ENCODE measurements at places on chromosomes 5 and 9.

GRCh38 chr9:105511446-105511845 is 46.5 kb upstream of the FKTN start:
- no peak for DNase-seq

- DNase-seq: no peak
Observed at GRCh38 chr9:114925039-114925438, 5.4 kb downstream of the TNFSF8 start.

GRCh38 chr9:107405511-107405910 is 84.1 kb downstream of the KLF4 start:
- DNase-seq: no peak

DNA sequence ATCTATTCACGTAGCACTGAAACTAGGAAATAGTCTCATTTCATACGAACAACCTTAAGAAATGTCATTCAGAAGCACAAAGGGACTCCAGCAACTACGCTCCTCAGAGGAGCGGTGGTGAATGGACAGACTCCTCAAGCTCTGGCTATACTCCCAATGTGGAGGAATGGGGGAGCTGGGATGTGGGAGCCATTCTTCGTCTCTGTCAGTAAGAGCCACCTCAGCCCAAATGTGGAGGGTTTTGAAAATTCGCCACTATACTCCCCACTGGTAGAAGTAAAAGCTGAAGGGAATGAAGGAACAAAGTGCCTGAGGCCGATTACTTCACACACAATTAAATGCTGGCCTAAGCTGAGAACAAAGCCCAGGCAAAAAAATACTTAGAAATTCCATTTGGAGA is 96.3 kb downstream of the ADAMTS12 start:
- no peak for DNase-seq

GRCh38 chr9:83584995-83585394 is 37.9 kb upstream of the IDNK start:
- DNase-seq: no peak

DNA sequence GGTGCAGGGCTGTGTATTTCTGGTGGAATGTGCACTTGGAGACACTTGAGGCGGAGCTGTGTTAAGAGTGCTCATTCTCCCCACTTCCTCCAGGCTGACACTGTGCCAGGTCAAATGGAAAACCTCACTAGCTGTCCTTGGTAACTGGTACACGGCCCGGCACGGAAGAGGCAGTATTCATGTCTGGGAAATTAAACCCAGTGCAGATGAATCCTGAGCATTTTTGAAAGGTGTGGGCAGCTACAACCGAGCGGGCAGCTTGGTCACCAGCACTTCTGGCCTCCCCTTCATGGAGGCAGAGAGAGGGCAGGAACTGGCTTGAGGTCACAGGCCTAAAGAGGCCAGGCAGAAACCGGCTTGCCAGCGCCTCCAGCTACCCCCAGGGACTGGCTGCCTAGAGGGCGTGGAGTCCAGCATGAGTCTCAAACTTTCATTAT is 1.6 kb downstream of the CLPTM1L start:
- no peak for DNase-seq

- DNase-seq: no peak
Observed at GRCh38 chr5:151021746-151022145, 1.4 kb downstream of the GPX3 start.

DNA sequence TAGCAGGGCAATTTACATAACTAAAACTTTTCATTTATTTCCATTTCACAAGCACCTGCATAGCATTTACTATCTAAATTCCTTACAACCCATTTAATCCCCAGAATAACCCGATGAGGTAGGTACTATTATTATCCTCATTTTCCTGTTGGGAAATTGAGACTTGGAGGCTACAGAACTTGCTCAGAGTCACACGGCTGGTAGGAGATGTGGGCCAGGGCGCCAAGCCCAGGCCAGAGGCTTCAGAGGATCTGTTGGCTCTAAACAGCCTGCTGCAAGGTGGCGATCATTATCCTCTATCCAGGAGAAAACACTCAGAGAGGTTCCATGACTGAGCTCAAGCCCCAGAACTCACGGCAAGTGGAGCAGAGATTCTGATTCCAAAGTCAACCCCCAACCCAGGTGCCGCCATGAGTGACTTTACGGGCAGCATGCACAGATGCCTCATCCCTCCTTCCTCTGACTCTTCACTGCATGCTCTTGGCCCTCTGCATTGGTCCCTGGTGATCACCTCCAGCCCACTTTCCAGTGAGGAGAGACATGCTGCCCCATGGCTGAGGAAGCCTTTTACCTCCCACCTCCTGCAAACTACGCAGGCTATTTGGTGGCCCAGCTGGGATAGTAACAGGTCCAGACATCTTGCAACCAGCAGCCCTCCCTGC is 168.4 kb upstream of the FSTL4 start:
- DNase-seq: no peak

DNA sequence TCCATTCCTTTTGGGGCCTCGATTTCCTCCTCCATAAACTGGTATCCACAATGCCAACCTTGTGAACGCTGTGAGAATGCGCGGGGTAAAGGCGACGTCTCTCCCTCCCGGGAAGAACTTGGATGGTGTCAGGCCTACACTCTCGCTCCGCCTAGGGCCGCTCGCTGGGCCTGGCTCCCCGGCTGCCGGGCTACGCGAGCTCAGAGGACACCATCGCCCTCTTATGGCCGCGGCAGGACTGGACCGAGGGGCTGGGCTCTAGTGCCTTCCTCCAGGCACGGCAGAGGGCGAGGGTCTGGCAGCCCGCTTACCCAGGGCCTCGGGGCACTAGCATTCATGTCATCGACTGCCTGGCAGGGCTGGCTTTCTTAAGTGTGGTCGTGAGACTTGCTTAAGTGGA is 1.3 kb upstream of the EXOSC2 start:
- peak; percentile 66 for DNase-seq

DNA sequence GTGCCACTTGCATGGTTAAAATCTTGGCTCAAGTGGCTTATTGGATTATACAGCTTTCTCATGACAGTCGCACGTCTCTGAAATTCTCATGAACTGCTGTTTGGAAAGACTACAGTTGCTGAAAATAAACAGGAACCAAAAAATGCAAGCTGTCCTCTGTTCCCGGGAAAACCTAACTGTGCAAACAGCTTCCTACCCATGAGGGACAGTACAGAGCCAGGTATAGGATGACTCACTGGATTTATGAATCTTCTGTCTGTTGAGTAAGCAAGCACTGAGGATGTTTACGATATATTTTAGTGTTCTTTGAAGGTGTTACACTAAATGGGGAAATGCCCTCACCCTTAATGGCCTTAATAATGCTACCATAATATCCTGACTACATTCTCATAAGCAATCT is 380.3 kb upstream of the TNC start:
- DNase-seq: no peak

GRCh38 chr5:169164481-169164925 is 136.4 kb downstream of the SLIT3 start:
- no peak for DNase-seq

DNA sequence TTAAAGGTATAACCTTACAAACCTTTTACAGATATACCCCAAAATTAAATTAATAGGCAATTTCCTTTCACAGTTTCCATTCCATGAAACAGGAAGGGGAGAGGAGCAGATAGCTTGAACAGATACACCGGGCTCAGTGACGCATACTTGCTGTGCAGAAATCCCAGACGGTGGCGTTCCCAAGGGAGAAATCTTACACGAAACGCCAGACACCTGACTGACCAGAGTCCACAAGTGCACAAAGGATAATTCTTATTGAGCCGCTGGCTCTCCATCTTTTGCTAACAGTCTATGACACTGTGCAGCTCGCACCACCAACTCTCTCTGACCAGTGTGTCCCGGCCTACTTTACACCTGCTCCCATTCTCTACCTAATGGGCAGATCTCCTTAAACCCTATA is 37.4 kb downstream of the PTCH1 start:
- DNase-seq: no peak

GRCh38 chr9:89114741-89115140 is 63.9 kb downstream of the SHC3 start:
- no peak for DNase-seq

GRCh38 chr5:1545126-1545804 is 21.5 kb upstream of the LPCAT1 start:
- no peak for DNase-seq

- no peak for DNase-seq
Observed at GRCh38 chr5:140213370-140213983, 38.5 kb downstream of the CYSTM1 start.

GRCh38 chr5:172846249-172846648 is 12.2 kb downstream of the ERGIC1 start:
- DNase-seq: no peak

- no peak for DNase-seq
Observed at GRCh38 chr5:126274076-126274762, 149.0 kb upstream of the GRAMD2B start.

- DNase-seq: no peak
Observed at GRCh38 chr5:13932011-13932410, 12.5 kb downstream of the DNAH5 start.

DNA sequence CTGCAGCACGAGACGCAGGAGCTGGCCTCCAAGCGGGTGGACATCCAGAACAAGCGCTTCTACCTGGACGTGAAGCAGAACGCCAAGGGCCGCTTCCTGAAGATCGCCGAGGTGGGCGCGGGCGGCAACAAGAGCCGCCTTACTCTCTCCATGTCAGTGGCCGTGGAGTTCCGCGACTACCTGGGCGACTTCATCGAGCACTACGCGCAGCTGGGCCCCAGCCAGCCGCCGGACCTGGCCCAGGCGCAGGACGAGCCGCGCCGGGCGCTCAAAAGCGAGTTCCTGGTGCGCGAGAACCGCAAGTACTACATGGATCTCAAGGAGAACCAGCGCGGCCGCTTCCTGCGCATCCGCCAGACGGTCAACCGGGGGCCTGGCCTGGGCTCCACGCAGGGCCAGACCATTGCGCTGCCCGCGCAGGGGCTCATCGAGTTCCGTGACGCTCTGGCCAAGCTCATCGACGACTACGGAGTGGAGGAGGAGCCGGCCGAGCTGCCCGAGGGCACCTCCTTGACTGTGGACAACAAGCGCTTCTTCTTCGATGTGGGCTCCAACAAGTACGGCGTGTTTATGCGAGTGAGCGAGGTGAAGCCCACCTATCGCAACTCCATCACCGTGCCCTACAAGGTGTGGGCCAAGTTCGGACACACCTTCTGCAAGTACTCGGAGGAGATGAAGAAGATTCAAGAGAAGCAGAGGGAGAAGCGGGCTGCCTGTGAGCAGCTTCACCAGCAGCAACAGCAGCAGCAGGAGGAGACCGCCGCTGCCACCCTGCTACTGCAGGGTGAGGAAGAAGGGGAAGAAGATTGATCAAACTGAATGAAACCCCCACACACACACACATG is 654 bp downstream of the PURA start:
- peak; percentile 58 for DNase-seq

DNA sequence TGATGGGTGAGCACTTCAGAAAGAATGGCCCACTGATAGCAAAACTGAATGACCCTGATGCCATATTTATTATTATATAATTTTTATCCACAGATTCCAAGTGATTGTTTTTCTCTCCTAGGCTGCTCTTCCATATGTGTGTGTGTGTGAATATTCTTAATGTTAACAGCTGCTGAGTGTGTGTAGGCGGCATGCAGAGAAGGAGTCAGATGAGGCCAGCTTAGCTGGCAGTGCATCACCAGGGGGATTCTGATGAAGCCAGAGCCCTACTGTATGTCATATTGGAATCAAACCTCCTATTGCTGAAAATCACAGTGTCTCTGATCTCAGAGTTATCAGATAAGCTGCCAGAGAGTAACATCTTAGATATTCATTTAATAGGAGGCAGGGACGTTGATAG is 177.1 kb downstream of the DMAC1 start:
- no peak for DNase-seq

DNA sequence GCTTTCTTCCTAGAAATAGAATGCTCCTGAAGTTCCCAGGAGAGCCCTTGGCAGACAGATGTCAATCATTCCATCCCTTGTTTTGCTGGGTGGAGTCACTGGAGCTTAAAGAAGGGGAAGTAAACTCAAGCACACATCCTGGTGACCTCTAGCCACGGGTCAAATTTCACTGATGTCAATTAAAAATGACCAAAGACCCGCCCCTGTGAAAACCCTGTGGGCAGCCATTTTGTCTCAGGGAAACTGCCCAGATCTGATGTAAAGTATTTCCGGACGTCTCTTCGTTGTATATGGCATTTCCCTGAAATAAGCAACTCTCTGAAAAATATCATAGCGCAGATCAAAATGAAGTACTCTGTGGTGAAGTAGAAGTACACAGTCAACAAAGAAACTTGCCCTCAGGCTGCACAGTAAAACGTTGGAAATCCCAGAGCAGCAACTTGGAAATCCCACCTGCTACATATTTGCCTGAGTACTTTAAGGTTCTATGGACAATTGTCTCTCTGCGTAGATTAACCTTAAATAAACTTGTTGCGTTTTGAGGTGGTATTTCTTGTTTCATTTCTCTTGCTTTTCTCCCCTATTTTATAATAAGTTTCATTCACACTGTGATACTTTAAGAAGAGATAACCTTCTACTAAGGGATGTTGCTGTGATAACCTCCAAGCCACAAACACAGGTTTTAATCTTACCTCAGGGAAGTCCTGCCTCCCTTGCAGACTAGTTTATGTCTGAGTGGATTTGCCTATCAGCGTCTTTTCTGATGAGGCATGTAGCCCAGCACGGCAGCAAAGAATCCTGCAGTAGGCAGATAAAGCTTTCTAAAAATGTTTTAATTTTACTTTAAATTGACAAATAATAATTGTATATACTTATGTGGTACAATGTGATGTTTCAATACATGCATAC is 60.9 kb upstream of the PIP5K1B start:
- DNase-seq: no peak

DNA sequence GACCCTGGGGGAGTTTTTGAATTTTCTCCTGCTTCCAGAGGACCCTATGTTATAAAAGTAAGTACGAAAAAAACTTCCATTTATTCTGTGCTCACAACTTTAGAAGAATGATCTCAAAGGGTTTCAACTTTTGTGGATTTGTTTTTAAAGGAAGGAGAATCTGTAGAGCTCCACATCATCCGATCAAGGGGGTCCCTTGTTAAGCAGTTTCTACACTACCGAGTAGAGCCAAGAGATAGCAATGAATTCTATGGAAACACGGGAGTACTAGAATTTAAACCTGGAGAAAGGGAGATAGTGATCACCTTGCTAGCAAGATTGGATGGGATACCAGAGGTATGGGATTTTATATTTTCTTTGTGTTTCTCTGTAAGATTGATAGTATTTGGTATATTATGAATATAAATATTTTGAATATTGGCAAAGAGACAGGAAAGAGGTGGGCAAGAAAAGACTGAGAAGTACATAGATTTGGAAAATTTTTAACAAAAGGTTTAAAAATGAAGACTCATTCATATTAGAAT is 84.2 kb downstream of the ADGRV1 start:
- no peak for DNase-seq

DNA sequence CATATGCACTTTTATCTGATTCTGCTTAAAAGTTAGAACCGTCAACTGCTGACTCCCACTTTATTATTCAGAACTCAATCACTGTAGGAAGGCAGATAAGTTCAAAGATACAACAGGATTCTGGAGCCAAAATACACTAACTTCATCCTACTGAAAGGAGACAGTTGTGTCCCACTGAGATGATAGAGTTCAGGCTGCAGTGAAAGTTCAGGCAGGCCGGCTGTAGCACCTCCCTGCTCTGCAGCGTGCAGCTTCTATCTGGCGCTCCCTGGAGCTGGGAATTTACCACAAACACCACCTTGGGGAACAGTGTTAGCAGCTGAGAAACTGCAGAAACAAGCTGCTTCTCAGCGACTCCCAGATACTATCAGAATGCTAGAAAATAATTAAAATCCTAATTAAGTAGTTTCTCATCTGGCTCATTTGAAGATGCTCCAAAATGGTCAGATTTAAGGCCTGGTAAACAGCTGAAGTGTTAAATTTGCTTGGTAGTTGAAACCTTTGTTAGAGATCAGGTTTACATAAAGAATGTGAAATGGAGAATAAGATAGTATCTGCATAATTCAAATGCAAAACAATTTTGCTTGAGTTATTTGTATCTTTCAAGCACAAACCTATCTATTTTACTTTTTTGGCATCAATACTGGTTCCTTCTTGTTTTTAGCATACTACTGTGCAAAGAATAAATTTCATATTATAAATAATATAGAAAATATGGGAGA is 52.3 kb upstream of the CNTLN start:
- DNase-seq: no peak

All from activated CD4-positive, alpha-beta T cell treated with anti-CD3 and anti-CD28 coated beads for 36 hours (primary cell).